ENCODE measurements at places on chromosomes 16 and 17. TPM values are rescaled to one million over a fixed set of nuclear protein-coding genes. Genes with fewer than 3 reads are reported as not detected.

The GPR139 gene
- not detected for total RNA-seq

The PROCA1 gene
- total RNA-seq: 1.6 TPM

GRCh38 chr17:12726131-12726530, 60.4 kb downstream of the MYOCD start:
- DNase-seq: no peak

- no peak for DNase-seq
These were observed 1.5 kb upstream of the NTN3 start for GRCh38 chr16:2469399-2470233.

GRCh38 chr17:65850486-65850885, 289.0 kb upstream of the AXIN2 start:
- peak; percentile 4 for DNase-seq
